ENCODE measurements at places on chromosomes 7 and 10.

GRCh38 chr7:66500087-66500486 is 128.6 kb upstream of the KCTD7 start:
- DNase-seq: no peak

DNA sequence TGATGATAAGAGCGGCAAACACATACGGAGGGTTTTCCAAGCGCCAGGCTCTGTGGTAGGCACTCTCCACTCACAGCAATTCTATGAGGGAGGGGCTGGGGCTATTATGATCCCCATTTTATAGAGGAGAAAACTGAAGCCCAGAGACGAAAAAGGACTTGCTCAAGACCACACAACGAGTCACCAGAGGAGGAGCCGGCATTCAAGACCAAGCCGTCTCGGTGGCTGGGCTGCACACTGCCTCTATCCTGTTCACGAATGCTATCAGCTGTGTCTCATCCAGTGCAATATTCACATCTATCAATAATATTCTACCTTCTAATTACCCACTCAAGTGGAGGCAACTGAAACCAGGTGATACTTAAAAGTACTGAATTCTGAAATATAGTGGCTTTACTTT is 67.8 kb upstream of the NMT2 start:
- DNase-seq: no peak

GRCh38 chr7:157722137-157723060 is 385.6 kb downstream of the DNAJB6 start:
- DNase-seq: no peak

GRCh38 chr10:132066812-132067211 is 1.1 kb downstream of the JAKMIP3 start:
- DNase-seq: no peak

DNA sequence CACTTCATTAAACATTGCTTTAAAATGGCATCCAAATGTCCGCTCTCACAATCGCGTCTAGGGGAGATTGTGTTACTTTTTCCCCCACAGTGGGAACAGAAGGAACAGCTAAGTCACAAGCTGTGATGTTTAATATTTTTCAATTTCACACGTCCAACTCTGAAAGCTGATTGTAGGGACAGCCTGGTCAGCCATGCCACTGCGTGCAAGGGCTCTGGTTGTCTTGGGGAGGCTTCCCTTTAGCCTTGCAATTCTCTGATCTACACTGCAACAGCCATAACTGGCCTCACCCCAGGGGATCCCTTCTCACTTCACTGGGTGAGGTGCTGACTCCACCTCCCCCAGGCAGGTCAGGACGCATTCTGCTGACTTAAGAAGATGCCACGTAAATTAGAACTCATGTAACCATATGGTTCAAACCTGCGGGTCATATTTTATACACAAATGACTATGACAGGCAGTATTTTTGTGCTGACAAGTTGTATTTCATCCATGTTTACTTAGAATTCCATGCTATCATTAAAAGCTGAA is 425.2 kb upstream of the NFE2L3 start:
- no peak for DNase-seq

DNA sequence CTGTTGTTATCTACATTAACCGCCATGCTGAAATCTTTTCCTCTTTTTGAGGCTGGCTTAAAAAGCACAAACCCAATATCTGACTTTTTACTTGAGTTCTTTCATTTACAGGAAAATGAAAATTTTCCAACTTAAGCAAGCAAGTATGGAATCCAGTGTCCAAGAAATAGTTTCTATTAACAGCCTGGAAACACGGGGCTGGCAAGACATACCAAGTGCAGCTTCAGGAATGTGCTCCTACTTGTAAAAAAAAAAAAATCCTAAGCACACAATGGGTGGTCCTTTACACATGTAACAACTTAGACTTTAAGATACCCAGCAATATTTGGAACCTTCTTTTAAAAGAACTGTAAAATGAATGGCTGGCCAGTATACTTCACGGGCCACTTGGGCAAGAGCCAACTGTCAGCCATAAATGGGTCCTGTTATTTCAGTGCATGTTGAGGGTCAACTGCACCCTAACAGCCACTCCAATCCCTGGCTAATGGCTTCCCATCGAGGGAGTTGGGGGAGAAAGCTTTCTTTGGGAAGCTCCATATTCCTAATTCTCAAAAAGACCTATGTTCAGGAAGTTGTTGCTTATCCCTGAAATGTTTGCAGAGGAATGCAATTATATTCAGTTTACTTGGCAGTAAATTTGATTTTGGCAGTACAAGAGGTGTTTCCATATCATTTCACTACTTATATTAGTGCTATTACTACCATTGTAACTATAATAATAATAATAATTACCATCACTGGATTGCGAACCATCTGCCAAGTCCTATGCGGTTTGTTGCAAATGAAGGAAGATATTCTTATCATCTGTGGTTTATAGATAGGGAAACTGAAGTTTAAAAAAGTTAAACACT is 236.4 kb upstream of the TMEM72 start:
- DNase-seq: no peak
